ENCODE measurements at places on chromosomes 7 and 10. TPM values are rescaled to one million over a fixed set of nuclear protein-coding genes. Genes with fewer than 3 reads are reported as not detected.
A peak's percentile ranks its signal among the peaks of the same experiment; 100 is the strongest.

- H3K27ac ChIP-seq: no peak overlapping the region
- H3K36me3 ChIP-seq: no peaks in the 10 kb centered on the region
- DNase-seq: no peak
- no peaks in the 10 kb centered on the region for H3K27me3 ChIP-seq
- H3K4me3 ChIP-seq: no peak overlapping the region
Observed at GRCh38 chr7:81926154-81926553, 156.3 kb upstream of the HGF start.

GRCh38 chr10:83932245-83932644 is 207.1 kb upstream of the GHITM start:
- no peaks in the 10 kb centered on the region for H3K4me1 ChIP-seq
- no peaks in the 10 kb centered on the region for H3K27me3 ChIP-seq
- no peaks in the 10 kb centered on the region for H3K36me3 ChIP-seq
- DNase-seq: no peak
- H3K27ac ChIP-seq: no peak overlapping the region

- no peak for DNase-seq
- no peaks in the 10 kb centered on the region for H3K36me3 ChIP-seq
- H3K27me3 ChIP-seq: peaks cover 6% of the 10 kb centered on the region
Observed at GRCh38 chr10:70661623-70662361, 10.5 kb upstream of the ADAMTS14 start.

GRCh38 chr10:60534761-60535389 is 145.2 kb upstream of the ANK3 start:
- no peak overlapping the region for H3K27ac ChIP-seq
- H3K4me1 ChIP-seq: no peaks in the 10 kb centered on the region
- no peak overlapping the region for H3K4me3 ChIP-seq

CPVL gene
- total RNA-seq: 3.8 TPM

DNA sequence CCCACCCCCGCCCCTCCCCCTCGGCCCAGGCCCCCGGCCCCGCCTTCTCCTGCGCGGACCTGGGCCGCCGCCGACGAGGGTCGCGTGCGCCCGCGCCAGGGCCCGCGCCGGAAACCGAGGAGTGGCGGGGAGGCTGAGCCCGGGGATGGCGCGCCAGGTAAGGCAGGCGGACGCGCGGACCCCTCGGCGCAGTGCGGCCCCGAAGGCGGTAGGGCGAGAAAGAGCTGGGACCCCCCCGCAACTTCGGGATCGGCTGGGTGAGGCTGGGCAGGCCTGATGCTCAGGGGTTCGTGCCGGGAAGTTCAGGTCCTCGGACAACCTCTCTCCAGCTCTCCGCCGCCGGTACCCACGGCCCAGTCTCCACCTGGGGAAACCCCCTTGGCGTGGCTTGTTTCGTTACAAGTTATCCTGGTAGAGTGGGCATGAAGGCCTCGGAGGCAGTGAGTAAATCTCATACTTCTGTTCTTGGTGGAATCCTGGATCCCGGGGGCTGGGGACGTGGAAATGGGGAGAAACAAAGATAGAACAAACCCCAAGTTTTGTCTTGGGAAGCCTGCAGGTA is 58.4 kb downstream of the ZNF467 start:
- peaks cover 29% of the 10 kb centered on the region for H3K4me1 ChIP-seq
- DNase-seq: no peak
- H3K36me3 ChIP-seq: peaks cover 3% of the 10 kb centered on the region
- peak overlapping the region; percentile 68 for H3K4me3 ChIP-seq
- H3K27me3 ChIP-seq: no peaks in the 10 kb centered on the region
- peak overlapping the region; percentile 51 for H3K27ac ChIP-seq

DNA sequence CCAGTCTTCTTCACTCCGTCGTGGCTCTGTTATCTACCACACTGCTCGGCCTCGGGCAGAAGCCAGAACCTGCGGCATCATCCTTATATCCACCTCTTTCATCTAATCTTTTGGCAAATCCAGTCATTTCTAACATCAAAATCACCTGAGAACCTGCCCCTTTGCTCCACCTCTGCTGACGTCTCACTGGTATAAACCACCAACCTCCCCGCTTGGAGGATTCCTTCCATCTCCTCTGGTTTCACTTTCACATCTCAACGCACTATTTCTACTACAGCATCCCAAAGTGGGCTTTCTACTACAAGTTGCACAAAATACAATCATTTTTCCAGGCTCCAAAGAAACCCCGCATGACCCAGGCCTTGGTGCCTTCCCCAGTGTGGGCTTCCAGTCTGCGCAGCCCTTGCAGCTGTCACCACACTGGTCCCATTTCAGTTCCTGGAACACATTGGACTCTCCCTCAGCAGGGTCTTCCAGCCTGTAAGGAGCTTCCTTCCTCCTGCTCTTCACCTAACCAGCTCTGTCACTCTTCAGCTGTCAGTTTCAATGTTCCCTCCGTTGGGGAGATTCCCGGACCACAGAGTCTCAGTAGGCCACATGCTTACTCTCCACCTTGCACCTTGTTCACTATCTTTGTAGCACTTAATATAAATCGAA is 85.0 kb downstream of the PRKCQ start:
- H3K4me3 ChIP-seq: peak overlapping the region; percentile 24
- H3K27me3 ChIP-seq: no peaks in the 10 kb centered on the region
- peaks cover 93% of the 10 kb centered on the region for H3K36me3 ChIP-seq
- H3K27ac ChIP-seq: peak overlapping the region; percentile 66

- no peaks in the 10 kb centered on the region for H3K36me3 ChIP-seq
- H3K27me3 ChIP-seq: no peaks in the 10 kb centered on the region
- no peaks in the 10 kb centered on the region for H3K4me1 ChIP-seq
- H3K4me3 ChIP-seq: no peak overlapping the region
Observed at GRCh38 chr10:81116201-81116600, 578.5 kb downstream of the SH2D4B start.

- H3K36me3 ChIP-seq: no peaks in the 10 kb centered on the region
- DNase-seq: no peak
- no peak overlapping the region for H3K4me3 ChIP-seq
- H3K27me3 ChIP-seq: peaks cover 93% of the 10 kb centered on the region
- H3K27ac ChIP-seq: no peak overlapping the region
- H3K4me1 ChIP-seq: peaks cover 33% of the 10 kb centered on the region
Observed at GRCh38 chr7:20785157-20786048, 1.3 kb downstream of the SP8 start.

DNA sequence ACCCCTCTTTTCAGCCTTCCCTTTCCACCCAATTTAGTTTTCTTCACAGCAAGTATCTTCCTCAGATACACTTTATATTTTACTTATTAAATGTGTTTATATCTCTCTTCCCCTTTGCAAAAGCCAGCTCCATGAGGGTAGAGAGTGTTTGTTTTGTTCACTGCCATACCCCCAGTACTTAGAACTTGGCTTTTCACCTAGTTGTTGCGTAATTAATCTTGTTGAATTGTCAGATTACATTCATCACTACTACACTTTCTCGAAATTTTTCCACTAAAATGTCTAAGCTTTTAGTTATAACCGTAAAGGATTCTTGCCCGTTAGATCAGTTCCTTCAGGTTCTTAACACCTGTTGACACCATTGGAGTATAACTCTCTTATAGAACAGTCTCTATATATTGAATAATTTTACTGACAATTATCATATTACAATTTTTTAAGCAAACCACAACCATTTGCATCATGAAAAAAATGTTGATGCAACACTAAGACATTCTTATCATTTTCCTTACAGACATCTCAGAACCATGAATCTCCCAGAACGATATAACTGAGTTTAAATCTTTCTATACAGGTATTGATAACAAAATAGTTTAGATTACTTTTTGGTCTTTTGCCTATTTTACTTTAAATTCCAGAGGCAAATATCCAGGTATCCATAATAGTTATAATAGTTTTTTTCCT is 29.9 kb downstream of the VWDE start:
- H3K27ac ChIP-seq: no peak overlapping the region
- no peaks in the 10 kb centered on the region for H3K27me3 ChIP-seq
- no peak for DNase-seq
- H3K36me3 ChIP-seq: no peaks in the 10 kb centered on the region

PHKG1 gene
- total RNA-seq: 11.5 TPM

TAS2R5 gene
- 0.56 TPM for total RNA-seq

- peaks cover 89% of the 10 kb centered on the region for H3K36me3 ChIP-seq
- H3K27ac ChIP-seq: peak overlapping the region; percentile 86
- no peaks in the 10 kb centered on the region for H3K27me3 ChIP-seq
- peak overlapping the region; percentile 17 for H3K4me3 ChIP-seq
- peak; percentile 81 for DNase-seq
Observed at GRCh38 chr7:50359995-50360925, 55.7 kb downstream of the IKZF1 start.

EBLN1 gene
- not detected for total RNA-seq

PSD gene
- total RNA-seq: 17.8 TPM

GRCh38 chr10:72044417-72045041 is 43.8 kb downstream of the SPOCK2 start:
- H3K27me3 ChIP-seq: no peaks in the 10 kb centered on the region

RBM20 gene
- 0.91 TPM for total RNA-seq

DNA sequence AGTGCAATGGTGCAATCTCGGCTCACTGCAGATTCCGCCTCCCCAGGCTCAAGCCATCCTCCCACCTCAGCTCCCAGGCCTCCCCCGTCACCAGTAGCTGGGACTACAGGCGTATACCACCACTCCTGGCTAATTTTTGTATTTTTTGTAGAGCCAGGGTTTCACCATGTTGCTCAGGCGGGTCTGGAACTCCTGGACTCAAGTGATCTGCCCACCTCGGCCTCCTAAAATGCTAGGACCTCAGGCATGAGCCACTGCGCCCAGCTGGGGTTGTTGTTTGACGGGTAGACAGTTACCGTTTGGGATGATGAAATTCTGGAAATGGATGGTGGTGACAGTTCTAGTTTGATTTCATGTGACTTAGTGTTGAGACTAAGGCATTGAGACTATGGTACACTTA is 15.3 kb downstream of the CALML3 start:
- no peaks in the 10 kb centered on the region for H3K4me1 ChIP-seq
- no peaks in the 10 kb centered on the region for H3K27me3 ChIP-seq
- DNase-seq: no peak

GRCh38 chr10:43594944-43595589 is 11.2 kb upstream of the ZNF485 start:
- H3K4me3 ChIP-seq: peak overlapping the region; percentile 53
- DNase-seq: peak; percentile 70
- H3K27ac ChIP-seq: no peak overlapping the region
- H3K36me3 ChIP-seq: no peaks in the 10 kb centered on the region
- H3K4me1 ChIP-seq: peaks cover 22% of the 10 kb centered on the region

UPK3B gene
- total RNA-seq: 2.6 TPM

DNA sequence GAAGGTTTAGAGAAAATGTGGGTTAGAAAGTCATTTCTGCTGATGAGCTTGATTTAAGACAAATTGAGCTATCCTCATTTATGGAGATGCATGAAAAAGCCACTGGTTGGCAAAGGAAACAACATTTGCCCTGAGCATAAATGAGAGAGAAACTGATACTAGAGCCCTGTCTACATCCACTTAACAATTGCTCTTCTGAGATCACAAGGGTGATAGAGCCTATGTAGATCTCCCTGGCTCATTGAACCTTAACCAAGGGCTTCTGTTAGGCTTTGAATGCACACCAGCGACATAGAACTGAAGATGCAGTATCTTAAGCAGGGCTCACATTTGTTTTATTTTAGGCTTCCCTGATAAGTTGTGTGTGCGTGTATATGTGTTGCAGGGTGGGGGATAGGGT is 35.0 kb downstream of the GPR141 start:
- no peaks in the 10 kb centered on the region for H3K27me3 ChIP-seq
- no peak for DNase-seq
- H3K27ac ChIP-seq: no peak overlapping the region
- H3K36me3 ChIP-seq: no peaks in the 10 kb centered on the region
- no peak overlapping the region for H3K4me3 ChIP-seq
- H3K4me1 ChIP-seq: no peaks in the 10 kb centered on the region

- no peak overlapping the region for H3K27ac ChIP-seq
- no peaks in the 10 kb centered on the region for H3K36me3 ChIP-seq
- H3K4me1 ChIP-seq: no peaks in the 10 kb centered on the region
- H3K27me3 ChIP-seq: peaks cover 28% of the 10 kb centered on the region
- DNase-seq: no peak
- H3K4me3 ChIP-seq: no peak overlapping the region
Observed at GRCh38 chr10:120457431-120458172, 575 bp downstream of the PLPP4 start.

GRCh38 chr7:151128716-151129115 is 38.8 kb downstream of the GBX1 start:
- H3K4me1 ChIP-seq: peaks cover 6% of the 10 kb centered on the region
- no peak overlapping the region for H3K4me3 ChIP-seq
- H3K27ac ChIP-seq: no peak overlapping the region

AP4M1 gene
- 2.8 TPM for total RNA-seq

GRCh38 chr10:133335246-133336117 is 1.2 kb downstream of the CALY start:
- H3K4me3 ChIP-seq: peak overlapping the region; percentile 58
- H3K36me3 ChIP-seq: no peaks in the 10 kb centered on the region
- DNase-seq: peak; percentile 76
- peaks cover 41% of the 10 kb centered on the region for H3K4me1 ChIP-seq

DNA sequence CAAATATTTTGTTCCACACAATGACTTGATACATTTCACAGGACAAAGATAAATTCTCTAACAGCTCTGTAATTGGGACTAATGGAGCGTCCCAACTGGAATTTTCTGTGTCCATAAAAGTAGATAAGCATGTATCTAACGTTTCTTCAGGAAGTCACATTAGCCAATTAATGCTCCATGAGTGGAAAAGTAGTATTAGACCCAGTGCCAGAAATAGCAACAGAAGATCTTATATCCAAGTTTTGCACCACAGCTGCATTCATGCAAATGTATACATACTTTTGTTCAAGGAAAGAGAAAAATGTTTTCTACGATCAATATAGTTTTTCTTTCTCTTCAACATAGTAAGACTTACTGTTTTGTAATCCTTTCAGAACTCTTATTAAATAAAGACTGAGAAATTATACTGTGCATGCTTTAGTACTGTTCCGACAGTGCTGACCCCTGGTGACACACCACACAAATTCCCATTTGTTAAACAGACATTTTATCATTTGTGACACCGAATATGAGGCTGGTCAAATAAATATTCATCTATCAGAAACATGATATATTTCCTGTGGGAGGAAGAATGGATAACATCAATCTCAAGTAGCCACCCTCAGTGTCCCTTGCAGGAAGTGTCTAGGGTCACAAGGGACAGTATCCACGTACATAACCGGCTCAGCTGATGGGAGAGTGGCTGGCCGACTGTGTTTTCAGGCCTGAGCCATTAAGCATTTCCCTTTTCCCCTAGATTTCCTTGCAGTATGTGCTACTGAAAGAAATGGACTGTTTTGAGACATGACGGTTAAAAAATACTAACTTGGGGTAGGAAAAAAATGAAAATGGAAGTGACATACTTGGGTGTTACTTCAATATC is 102.1 kb upstream of the RSU1 start:
- H3K27ac ChIP-seq: no peak overlapping the region
- no peaks in the 10 kb centered on the region for H3K4me1 ChIP-seq
- DNase-seq: no peak
- peaks cover 3% of the 10 kb centered on the region for H3K36me3 ChIP-seq
- H3K27me3 ChIP-seq: no peaks in the 10 kb centered on the region
- H3K4me3 ChIP-seq: no peak overlapping the region

Data from CD4-positive, alpha-beta T cell (primary cell).